ENCODE measurements at places on chromosomes 5 and 9.

- DNase-seq: no peak
Observed at GRCh38 chr5:159727167-159727566, 189.1 kb upstream of the ADRA1B start.

DNA sequence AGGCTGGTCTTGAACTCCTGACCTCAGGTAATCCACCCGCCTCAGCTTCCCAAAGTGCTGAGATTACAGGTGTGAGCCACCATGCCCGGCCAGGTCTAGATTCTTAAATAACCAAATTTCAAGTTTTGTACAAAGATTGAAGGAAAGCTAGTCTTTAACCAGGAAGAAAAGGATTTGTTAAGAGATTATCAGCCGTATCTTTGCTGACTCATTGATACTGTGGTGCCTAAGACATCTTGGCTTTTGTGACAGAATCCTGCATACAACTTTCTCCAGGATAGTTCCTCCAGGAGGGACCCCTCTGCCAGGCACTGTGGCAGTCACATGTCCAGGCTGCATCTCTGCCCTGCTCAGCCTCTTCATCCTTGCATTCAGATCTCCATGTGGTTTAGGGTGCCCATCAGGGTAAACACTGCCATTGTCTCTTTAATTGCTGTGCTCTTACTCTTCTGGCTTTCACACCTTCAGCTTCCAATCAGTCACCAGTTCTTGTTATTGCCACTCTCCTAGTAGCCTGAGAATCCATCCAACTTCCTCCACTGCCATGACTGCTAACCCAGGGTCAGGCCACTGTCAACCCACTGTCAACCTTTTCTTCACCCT is 10.0 kb downstream of the MAP3K1 start:
- no peak for DNase-seq

DNA sequence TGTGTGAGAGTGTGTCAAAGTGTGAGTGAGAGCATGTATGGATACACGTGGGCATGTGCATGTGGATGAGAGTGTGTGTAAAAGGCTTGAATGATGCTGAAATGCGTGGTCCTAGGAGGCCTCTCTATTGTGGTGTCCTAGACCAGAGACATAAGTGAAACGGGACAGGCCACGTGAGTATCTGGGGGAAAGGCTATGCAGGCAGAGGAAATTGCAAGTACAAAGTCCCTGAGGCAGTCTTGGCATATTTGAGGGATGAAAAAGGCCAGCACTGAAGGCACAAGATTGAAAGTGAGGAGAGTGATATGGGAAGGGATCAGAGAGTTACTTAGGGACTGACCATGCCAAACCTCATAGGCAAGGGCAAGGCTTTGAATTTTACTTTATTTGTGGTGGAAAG is 67.2 kb upstream of the CCDC152 start:
- no peak for DNase-seq

DNA sequence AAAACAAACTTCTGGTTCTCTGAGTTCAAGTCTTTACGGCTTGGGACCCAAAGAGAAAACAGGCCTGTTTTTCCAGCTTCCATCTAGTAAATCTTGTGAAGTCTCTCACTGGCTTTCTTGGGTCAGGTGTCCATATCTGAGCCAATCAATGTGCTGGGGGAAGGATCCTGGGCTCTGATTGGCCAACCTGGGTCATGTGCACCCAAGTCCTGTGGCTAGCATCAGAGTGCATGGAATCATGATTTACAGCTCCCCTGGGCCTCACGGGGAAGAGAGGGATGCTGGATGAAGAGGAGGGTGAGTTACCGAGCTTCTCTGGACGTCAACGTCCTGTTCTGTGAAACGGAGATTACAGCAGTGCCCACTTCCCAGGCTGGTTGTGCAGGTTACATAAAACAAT is 19.4 kb downstream of the CXCL14 start:
- DNase-seq: no peak

DNA sequence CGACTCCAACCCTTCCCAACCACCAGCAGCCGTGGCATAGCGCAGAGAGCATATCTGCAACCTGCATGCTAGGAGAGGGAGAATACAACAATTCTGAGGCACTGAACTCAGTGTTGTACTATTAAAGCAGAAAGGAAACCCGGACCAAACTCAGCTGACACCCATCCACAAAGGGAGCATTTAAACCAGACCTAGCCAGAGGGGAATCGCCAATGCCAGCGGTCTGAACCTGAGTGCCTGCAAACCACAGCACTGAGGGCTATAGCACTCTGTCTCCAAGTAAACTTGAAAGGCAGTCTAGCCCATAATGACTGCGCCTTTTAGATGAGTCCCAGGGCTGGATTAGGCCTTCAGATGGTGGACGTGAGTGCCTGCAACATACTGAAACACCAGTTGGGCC is 494.4 kb upstream of the PTPRD start:
- no peak for DNase-seq

Measured in stimulated activated CD8-positive, alpha-beta memory T cell treated with anti-CD3 and anti-CD28 coated beads, Interleukin-7, amount 100 ng/mL, for 1 hour (primary cell).